ENCODE measurements at places on chromosomes 7 and 10.
A peak's percentile ranks its signal among the peaks of the same experiment; 100 is the strongest.

DNA sequence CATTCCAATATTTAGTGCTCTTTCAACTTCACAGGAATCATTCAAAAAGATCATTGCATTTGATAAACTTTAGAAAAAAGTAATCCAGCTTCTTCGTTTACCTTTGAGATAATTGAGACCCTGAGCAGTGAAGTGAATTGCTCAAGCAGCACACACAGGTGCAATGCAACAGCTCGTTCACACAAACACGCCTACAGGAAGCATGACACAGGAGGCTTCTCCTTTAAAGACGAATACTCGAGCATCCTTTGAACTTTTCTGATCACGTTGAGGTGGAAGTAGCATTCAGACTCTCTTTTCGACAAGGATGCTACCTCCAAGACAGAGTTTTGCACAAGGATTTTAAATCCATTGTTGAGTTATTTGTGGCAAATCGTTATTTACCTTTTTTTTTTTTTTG lies 18.0 kb upstream of the RSU1 start:
- DNase-seq: no peak

DNA sequence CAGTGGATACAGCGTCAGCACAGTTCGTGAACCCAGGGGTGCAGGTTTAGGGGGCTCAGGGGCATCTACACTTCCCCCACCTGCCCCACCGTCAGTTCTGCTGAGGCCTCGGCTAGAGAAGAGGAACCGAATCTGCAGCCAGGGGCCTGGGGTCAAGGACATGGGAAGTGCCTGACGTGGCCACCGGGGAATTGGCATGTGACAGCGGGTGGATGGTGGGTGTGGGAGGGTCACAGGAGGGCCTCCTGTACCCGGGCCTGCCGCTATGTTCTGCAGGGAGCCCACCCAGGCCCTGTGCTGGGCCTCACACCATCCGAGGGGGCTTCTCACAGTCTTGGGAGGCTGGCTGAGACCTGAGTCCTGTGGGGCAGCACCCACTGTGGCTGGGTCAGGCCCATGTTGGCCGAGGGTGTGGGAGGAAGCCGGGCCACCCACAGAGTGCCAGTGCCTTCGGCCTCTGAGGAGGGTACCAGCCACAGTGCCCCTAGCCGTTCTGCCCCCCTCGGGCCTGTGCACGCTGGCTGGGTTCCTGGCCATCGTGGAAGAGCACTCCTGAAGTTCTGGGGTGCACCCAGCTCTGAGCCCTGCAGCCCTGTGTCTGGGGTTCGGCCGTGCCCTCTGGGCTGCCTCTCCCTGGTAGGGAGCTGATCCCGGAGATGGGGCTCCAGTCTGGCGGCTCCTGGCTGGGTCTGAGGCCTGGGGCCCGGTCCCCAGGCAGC lies 5.9 kb downstream of the TTYH3 start:
- no peak for DNase-seq

GRCh38 chr7:100563809-100564400 lies 9.8 kb downstream of the SAP25 start:
- DNase-seq: peak; percentile 64

GRCh38 chr10:116688741-116689495 lies 53.4 kb downstream of the HSPA12A start:
- no peak for DNase-seq

GRCh38 chr7:112411186-112411795 lies 39.0 kb upstream of the IFRD1 start:
- peak; percentile 35 for DNase-seq

DNA sequence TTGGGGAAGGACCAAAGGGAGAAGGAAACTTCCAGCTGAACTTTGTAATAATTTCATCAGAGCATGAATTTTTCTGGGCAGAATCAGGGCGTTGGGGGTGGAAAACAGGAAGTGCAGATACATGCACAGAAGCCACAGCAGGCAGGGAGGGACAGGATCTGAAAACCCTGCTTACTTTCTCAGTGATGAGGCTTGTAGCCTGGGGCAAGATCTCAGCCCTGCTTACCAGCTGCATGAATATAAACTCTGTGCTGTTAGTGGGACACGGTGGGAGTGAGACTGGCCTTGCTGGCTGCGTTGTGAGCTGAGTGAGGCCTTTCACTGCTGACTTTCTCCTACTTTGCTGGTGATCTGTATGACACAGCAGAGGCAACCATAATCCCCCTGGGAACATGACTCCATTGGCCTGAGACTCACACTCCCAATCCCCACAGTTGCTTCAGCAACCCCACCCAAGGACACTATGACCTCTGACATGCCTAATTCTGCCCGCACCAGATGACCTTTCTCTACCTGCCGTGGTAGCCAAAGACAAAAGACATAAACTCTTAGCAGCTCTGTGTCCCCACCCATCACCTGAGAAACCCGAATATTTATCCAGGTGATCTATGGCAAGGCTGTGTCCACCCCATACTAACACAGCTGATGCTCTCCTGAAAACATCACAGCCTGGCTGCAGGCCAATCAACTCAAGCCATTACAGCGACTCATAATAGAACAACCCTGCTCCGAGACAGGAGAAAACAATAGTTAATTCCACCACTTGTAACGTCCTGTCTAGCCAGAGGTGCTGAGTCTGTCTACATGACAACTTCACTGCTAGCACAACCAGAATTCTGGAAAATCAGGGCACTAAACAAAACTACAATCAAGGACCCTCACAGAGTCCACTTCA lies 190.7 kb upstream of the CHRM2 start:
- DNase-seq: peak; percentile 70

DNA sequence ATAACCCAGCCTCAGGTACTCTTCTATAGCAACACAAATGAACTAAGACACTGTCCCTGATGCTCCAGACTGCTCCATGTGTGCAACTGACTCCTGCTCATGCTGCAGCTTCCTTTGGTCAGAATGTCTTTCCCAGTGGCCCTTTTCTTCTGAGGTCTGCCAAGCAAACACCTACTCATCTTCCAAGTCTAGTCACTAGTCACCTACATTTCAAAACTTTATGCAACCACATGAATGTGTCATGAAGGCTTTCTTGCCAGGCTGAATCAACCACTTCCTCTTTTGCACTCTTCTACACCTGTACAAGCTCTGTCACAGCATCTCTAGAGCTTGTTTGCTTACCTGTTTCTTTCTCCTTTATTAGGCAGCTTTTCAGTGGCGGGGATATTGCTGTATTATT lies 75.8 kb downstream of the LSMEM1 start:
- DNase-seq: no peak

DNA sequence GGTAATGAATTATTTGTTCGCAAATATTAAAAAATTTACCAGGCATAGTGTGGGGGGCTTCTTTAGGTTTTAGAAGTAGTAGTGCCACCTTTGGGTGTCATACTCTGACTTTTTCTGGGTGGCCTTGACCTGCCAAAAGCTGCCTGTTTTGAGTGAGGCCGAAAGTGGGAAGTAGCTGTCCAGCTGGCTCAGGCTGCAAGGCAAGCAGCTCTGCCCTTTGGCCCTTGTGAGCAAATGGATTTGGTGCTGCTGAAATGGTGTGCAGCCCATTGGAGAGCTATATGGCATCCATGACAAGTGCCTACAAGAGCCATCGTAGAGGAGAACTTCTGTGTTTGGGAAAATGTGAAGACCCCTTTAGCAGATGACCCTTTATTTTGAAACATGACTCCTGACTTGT lies 20.2 kb upstream of the ICA1 start:
- DNase-seq: no peak

- DNase-seq: no peak
These were observed 87.0 kb upstream of the IGFBP3 start for GRCh38 chr7:46007990-46008643.

DNA sequence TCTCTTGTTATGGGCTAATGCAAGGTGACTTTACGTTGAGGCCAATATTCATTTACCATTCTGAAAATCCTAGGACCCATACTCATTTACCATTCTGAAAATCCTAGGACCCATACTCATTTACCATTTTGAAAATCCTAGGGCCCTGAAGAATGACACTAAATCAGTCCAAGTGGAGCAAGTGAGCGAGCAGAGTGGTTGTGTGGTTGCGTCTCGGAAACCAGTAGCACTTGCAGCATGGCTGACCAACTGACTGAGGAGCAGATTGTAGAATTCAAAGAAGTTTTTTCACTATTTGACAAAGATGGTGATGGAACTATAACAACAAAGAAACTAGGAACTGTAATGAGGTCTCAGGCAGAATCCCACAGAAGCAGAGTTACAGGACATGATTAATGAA lies 6.9 kb downstream of the SAR1A start:
- DNase-seq: no peak

DNA sequence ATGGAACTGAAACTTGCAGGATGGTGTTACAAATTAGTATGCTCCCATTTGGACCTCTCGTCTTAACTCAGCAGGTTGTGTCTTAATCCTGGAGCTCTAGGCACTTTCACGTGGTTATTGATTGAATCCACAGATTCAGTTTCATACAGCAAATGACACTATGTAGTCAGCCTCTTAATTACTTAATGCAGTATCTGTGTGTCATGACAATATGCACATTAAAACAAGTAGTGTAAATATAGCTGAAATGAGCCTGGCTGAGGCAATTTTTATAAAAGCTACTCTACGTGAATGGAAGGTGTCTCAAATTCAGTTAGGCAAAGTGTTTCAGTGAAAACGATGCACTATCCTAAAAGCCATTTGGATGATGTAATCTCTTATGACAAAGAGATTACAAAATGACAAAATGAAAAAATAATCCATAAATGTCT lies 86.8 kb downstream of the CD36 start:
- no peak for DNase-seq

- no peak for DNase-seq
These were observed 1.7 kb upstream of the CALU start for GRCh38 chr7:128737441-128737840.

DNA sequence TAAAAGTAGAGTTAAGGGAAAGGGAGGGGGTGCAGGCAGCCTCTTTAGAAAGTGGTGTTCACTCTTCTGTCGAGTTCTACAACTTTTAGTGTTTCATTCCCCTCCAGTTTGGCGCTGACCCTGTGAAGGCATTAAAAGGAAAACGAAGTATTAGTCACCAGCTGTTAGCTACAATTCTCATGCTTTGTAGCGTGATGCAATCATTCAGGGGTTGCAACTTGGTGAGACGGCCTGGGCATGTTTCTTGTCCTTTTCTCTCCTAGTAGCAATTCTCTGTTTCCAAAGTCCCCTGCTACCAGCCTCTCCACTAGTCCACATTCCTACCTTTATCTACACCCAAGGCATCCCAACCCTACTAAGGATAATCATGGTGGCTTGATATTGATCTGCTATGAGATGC lies 33.7 kb upstream of the DGKI start:
- DNase-seq: peak; percentile 79

GRCh38 chr7:158782761-158783401 lies 46.4 kb downstream of the ESYT2 start:
- peak; percentile 39 for DNase-seq

GRCh38 chr10:48671914-48672595 lies 12.6 kb upstream of the WDFY4 start:
- DNase-seq: no peak

DNA sequence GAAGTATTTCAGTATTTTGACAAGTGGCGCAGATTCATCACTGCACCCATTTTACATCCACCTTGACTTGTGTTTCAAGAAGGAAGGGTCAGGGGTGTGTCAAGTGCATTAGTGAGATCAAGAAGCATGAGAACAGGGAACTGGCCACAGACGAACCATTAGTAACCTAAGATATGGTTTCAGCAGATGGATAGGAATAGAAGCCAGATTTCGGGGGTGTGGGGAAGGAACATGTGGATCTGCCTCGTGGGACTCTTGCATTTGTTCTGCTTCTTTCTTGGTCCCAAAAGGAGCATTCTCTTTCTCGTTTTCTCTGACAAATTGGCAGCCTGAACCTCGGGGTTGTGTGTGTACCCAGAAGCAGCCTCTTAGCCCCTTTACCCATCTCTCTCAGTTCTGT lies 9.6 kb downstream of the DENND2A start:
- DNase-seq: no peak

- DNase-seq: no peak
These were observed 217.3 kb downstream of the CELF2 start for GRCh38 chr10:11234857-11235531.

DNA sequence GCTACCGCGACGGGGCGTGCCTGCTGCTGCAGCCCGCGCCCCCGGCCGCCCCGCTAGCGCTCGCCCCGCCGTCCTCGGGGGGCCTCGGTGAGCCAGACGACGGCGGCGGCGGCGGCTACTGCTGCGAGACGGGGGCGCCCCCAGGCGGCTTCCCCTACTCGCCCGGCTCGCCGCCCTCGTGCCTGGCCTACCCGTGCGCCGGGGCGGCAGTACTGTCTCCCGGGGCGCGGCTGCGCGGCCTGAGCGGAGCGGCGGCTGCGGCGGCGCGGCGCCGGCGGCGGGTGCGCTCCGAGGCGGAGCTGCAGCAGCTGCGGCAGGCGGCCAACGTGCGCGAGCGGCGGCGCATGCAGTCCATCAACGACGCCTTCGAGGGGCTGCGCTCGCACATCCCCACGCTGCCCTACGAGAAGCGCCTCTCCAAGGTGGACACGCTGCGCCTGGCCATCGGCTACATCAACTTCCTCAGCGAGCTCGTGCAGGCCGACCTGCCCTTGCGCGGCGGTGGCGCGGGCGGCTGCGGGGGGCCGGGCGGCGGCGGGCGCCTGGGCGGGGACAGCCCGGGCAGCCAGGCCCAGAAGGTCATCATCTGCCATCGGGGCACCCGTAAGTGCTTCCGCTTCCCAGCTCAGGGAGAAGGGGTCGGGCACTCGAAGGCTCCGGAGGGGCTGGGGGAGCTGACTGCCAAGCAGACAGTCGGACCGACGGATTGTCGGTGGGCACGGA lies 761 bp downstream of the PTF1A start:
- no peak for DNase-seq

DNA sequence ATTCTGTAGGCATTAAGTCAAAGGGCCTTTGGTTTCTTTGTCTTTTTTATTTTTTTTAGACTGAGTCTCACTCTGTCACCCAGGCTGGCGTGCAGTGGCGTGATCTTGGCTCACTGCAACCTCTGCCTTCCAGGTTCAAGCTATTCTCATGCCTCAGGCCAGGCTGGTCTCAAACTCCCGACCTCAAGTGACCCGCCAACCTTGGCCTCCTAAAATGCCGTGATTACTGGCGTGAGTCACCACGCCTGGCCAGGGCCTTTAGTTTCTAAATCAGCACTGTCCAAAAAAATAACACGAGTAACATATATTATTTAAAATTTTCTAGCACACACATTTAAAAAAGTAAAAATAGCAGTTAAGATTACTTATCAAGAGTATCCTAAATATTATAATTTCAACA lies 11.1 kb upstream of the ACSL5 start:
- no peak for DNase-seq

DNA sequence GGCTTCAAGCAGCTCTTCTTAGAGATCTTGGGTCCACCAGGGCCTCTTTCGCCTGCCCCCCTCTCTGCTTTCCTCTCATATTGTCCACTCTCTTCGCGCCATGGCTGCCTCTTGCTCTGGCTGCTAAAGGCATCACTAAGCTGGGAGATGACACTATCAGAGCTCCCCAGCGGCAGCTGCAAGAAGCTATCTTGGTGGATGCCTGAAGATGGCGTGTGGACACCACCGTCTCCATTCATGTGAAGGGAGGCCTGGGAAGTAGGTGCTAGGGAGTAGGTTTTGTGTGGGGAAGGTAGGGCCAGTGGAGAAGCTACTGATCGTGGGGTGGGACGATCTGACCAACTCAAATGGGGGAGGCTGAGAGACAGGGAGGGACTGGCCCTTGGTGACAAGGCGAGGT lies 45.9 kb upstream of the PDLIM1 start:
- DNase-seq: no peak

GRCh38 chr10:114593240-114593792 lies 64.8 kb downstream of the ABLIM1 start:
- no peak for DNase-seq

- DNase-seq: peak; percentile 56
These were observed 90.7 kb upstream of the KIAA1217 start for GRCh38 chr10:24118246-24118645.

- no peak for DNase-seq
These were observed 61.4 kb downstream of the CREB5 start for GRCh38 chr7:28473571-28474281.

Measured in fibroblast of skin of right biceps (primary cell).